Activated CD4-positive, CD25-positive, alpha-beta regulatory T cell (primary cell): ENCODE measurements at places on chromosomes 6 and 20.

GRCh38 chr6:162917506-162917905, 189.7 kb downstream of the PACRG start:
- no peak for DNase-seq

- DNase-seq = no peak
Measured at GRCh38 chr20:63459070-63459380, 13.4 kb downstream of the KCNQ2 start.

GRCh38 chr6:84271061-84271716, 43.7 kb upstream of the CEP162 start:
- no peak for DNase-seq

DNA sequence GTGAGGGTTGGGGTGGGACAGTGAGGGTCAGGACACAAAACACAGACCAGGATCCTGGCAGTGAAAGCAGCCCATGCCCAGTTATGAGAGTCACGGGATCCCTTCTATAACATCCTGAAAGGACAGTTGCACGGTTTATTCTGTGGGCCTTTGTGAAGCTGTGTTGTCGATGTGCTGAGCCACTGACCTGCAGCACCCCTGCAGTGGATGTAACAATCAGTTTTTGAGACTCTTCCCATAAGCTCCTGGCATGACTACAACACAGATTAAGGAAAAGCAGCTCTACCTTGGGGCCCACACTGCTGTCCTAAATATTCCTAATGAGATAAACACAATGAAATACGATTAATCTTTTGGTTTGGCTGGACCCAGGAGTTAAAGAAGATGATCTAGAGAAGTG, 3.7 kb downstream of the PYGB start:
- DNase-seq = no peak

GRCh38 chr20:17345321-17345720, 118.5 kb downstream of the PCSK2 start:
- DNase-seq = no peak

DNA sequence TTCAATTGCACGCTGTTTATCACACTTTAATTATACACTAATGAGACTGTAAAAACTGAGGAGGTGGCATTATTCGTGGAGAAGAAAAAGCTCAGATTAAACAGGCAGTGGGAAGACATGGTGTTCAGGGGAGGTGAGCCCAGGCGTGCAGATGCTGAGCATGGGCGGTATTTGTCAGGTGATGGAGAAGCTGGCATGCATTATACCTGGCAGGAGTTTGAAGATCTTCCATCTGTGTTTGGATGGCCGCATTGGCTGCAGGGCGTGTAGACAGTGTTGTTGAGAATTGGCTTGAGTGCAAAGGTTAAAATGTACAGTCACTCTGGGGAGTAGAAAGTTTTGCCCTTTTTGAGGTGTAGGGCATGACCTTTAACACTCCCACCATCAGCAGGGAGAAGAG, 213.8 kb downstream of the ERMARD start:
- DNase-seq = no peak

DNA sequence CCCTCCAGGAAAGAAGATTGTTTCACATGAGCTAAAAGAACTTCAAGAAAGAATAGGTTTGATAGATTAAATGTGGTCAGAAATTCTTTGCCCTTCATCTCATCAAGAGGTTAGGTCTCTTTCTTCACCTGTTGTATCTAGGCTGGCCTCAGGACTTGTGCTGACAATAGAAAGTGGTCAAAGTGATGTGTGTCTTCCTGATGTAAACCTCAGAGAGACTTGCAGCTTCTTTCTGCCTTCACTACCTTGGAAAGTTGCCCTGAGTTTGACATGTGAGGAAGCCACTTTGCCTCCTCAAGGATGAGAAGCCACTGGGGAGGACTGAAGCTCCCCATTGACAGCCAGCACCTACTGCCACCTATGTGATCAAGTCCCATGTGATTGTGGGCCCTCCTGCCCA, 46.3 kb downstream of the TBPL1 start:
- no peak for DNase-seq

DNA sequence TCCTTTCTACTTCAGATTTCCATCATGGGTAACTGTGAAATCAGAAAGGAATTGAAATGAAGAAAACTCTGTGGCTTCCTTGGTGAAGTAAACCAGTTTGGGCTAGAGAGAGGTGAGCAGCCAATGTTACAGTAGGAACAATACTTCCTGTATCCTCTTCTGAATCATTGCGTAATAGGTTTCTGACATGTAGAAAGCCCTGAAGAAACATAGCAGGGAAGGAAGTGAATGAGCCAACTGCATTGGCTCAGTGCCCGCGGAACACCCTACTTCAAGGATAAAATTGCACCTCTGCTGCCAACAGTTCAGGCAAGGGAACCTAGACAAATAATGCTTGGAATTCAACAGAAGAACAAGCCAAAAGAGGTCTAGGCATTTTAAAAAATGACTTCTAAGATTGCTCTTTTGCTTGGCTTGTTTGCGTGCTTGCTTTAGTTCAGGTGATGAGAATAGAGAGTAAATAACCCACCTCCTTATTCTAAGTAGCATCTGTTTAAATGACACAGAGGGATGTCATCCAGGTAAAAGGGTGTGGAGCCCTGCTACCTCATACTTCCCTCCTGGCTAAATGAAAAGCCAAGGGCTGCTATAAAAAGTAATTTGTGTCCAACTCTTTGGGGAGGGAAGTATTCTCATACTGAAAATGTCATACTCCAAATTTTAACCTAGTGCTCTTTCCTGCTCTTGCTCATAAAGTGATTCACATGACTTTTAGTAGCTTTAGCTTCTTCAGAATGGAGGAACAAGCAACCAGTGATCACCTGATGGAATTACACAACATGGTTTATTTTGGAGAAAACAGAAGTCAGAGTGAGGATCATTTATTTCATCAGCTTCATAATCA, 30.0 kb upstream of the AKIRIN2 start:
- DNase-seq = no peak

- DNase-seq = peak; percentile 84
Measured at GRCh38 chr20:63553251-63553932, 567 bp upstream of the FNDC11 start.

- no peak for DNase-seq
Measured at GRCh38 chr20:10673176-10673841, 490 bp downstream of the JAG1 start.

DNA sequence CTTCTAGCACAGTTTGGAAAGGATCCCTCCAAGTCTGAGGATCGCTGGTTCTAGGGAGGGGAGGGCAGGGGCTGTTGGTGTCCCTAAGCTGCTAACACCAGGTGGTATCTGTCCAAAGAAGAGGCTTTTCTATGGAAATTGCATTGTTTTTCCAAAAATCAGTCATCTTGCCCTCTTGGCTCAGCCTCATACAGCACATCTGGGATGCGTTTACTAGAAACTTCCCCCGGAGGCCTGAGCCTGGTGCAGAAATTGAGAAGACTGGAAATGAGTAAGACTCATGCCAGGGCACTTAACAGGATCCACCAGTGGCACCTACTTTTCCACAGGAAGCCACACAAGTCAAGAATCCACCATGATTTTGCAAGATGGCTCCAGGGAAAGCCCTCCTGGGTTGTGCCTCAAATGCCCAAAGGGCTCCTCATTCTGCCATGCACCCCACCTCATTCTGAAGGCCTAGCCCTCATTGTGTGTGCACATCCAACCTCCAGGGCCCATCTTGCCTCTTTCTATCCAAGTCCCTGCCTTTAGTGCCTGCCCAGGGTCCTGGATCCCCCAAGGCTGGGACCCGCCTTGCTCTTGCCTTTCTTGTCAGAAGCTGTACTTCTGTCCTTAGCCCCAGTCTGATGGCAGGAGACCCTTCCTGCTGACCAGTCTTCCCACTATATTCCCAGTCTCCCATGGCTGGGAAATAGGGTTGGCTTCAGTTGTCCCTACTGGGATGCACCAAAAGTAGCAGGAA, 97.6 kb downstream of the MRPL14 start:
- DNase-seq = no peak

- no peak for DNase-seq
Measured at GRCh38 chr20:50116368-50116999, 3.5 kb upstream of the UBE2V1 start.

- DNase-seq = no peak
Measured at GRCh38 chr6:70834520-70834919, 122.3 kb downstream of the B3GAT2 start.

GRCh38 chr6:87907521-87907920, 140.1 kb upstream of the SPACA1 start:
- DNase-seq = no peak

GRCh38 chr6:133499662-133500061, 258.5 kb downstream of the EYA4 start:
- DNase-seq = no peak

- peak; percentile 11 for DNase-seq
Measured at GRCh38 chr6:169868458-169868857, 117.0 kb downstream of the ERMARD start.

GRCh38 chr20:57481281-57481711, 43.6 kb downstream of the CTCFL start:
- no peak for DNase-seq

DNA sequence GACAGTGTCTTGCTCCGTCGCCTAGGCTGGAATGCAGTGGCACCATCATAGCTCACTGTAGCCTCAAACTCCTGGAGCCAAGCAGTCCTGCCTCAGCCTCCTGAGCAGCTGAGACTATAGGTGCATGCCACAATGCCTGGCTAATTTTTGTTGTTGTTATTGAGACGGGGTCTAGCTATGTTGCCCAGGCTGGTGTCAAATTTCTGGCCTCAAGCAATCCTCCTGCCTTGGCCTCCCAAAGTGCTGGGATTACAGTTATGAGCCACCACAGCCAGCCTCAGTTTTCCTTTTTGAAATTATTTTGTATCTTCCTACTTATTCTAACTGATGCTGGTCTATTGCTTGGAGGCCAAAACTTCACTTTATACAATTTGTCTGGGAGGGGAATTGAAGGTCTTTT, 436.1 kb downstream of the UTRN start:
- no peak for DNase-seq

DNA sequence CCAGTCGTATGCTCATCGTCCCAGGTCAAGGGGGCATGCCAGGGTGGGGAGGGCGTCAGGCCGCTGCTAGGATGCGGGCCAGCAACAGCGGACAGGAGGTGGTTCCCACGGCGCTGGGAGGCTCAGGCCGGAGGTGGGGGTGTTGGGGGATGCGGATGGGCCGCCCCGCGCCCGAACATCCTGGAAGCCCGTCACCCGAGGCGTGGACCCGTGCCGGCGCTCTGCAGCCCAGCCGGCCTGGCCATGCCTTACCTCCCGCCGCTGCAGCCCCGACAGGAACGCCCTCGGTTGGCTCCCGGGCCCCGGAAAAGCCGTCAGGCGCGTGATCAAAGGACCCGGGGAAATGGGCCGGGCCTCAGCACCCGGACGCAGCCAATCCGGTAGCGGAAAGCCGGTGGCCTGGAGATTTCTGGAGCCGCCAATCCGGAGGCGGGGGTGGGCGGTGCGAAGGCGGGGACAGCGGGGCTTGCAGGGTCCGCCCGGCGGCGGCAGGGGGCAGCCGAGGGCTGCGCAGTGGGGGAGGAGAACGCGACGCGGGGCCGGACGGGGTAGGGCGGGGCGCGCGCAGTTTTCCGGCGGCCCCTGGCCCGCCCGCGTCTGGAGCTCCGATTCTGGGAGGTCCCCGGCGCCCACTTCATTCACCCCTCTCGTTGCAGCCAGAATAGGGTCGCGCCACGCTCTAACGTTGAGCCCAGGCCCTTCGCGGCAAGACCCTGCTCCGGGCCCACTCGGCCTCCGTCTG, at the start of gene SMIM29:
Gene SMIM29 (minus strand): TSS at position 280 of the 742 bp plus-strand sequence. CDS start 1,215 bp downstream, outside the sequence.
- DNase-seq = peak; percentile 94

DNA sequence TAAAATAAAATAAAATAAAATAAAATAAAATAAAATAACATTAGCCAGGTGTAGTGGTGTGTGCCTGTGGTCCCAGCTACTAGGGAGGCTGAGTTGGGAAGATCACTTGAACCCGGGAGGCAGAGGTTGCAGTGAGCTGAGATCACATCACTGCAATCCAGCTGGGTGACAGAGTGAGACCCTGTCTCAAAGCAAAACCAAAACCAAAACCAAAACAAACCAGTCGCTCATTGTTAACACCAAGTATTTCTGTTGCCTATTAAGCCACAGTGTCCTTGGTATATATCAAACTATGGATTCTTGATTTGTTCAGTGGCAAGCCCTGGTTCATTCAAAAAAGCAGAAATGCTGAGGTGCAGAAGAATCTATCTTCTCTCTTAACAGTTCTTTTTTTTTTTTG, 65.7 kb downstream of the PYGB start:
- no peak for DNase-seq

GRCh38 chr6:45434381-45434700, 56.6 kb upstream of the SUPT3H start:
- DNase-seq = no peak

DNA sequence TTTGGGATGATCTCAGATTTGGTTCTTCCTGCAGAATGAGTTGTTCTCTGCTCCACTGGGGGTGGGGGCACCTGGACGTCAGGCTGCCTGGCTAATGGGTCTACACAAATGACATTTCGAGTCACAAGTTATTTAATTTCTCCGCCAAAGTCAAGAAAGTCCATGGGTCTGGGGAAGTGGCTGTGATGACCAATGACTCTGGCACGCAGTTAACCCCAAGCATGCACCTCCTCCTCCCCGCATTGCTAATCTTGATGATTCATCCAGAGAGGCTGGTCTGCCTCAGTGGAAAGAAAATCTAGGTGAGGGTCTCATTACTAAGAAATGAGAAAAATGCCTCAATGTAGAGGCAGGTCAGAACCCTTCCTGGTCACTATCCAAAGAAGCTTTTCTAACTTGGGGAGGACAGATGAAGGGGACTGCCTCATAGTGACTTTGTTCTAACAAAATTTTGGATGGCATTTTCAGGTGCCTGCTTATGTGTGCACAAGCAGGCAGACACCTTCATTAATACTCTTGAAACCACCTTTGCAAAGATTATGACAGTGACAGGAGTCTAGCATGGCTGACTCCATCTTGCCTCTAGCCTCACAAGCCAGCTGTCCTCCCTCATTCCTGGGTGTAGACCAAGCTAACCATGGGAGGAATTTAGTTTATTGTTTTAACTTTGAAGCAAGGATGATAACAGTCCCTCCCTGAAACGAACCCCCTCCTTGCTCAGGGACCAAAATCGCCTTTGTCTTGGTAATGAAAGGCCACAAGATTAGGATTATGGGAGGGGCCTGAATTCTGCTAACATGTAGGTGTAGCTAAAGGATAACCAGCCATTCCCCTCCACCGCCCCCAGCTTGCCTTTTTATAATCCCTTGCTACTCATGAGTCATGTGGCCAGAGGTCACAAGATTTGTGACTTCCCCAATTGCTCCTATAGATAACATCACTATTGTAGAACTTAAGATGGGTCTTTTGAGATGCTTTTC, 98.6 kb upstream of the MRPS10 start:
- DNase-seq = no peak

GRCh38 chr6:113491376-113491775, 365.8 kb upstream of the MARCKS start:
- DNase-seq = no peak

GRCh38 chr20:2771631-2772080, 28.8 kb downstream of the CPXM1 start:
- DNase-seq = no peak

DNA sequence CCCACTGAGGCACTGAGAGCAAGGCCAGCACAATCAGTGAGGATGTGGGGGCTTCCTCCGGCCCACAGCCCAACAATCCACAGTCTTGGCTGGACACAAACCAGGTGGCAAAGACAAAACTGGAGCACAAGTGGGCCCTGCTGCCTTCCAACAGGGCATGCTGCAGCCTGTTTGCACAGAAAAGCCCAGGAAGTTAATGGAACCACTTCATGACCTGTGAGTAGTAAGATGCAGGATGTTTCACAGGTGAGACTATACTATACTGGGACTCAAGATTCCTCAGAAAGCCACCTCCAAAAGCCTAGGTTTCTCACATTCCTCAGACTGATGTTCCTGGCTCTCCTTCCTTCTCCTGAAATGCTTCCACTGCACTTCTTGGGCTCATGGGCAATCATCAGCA, 235.5 kb downstream of the KIF16B start:
- no peak for DNase-seq
